ENCODE measurements at places on chromosomes 12 and 14.

DNA sequence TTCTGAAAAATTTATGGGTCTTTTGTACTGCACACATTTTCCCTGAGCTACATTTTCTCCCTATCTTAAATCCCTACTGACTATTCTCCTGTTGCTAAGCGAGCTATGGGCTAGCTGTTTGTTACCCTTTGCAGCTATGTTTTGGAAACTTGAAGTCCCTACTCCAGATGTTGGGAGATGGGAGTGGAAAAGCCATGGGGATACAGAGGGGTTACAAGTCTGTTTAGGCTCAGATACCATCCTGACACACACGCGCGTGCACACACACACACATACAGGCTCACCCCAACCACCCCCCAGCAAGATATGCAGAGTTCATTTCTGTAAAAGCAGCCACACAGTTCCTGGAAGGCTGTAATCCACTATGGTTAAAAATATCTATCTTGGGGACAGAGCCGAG is 15.8 kb downstream of the ATP5MC2 start:
- DNase-seq, result no peak

DNA sequence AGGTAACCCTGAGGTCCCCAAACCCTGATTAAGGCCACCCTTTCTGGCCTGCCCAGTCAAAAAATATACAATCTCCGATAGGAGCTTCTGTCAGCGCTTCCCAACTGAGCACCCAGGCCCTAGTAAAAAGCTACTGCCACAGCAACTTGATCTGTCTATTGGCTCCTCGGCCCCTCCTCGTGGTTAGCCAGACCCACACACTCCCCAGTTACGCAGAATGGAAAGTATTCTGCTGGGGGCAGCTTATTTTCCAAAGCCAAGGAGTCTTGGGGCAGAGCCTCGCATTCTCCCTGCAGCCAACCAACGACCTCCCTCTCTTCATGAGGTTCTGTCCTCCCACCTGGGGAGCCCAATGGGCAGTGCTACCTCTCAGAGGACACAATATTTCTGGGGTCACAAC is 32.1 kb downstream of the FMNL3 start:
- no peak for DNase-seq

GRCh38 chr14:54533100-54533499 is 23.4 kb downstream of the CGRRF1 start:
- DNase-seq, result no peak

GRCh38 chr14:23895053-23895419 is 58.5 kb upstream of the DHRS4 start:
- no peak for DNase-seq

- no peak for DNase-seq
Observed at GRCh38 chr12:64457466-64457865, 5.5 kb downstream of the TBK1 start.

Data from stimulated activated CD4-positive, alpha-beta T cell treated with anti-CD3 and anti-CD28 coated beads, TNF-alpha, amount 100 ng/mL, for 24 hours (primary cell).